Suppressor macrophage (primary cell): ENCODE measurements at places on chromosomes 2 and 18.

GRCh38 chr2:229095472-229095871 is 175.6 kb downstream of the PID1 start:
- DNase-seq: no peak

- DNase-seq: no peak
These were observed 35.9 kb upstream of the SCN9A start for GRCh38 chr2:166411473-166412230.

- no peak for DNase-seq
These were observed 54.7 kb upstream of the HK2 start for GRCh38 chr2:74779265-74779558.

DNA sequence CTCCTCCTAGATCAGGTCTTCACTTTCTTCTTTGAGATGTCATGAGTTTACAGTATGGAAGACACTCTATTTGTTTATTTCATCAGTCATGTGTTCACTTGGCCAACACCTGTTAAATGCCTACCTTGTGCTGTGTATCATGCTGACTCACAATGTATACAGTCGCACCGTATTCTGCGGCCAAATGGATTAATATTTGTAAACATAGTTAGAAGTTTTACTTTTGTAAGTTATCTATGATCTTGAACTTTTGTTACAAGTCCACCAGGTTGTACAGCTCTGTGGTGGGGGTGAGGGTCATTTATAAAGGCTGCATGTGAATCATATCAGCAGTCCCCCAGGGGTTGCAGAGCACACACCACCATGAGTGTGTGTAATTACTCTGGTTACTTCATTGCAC is 408.7 kb upstream of the NRP2 start:
- DNase-seq: no peak

- no peak for DNase-seq
These were observed 433.7 kb upstream of the SPRED2 start for GRCh38 chr2:65866148-65866547.

DNA sequence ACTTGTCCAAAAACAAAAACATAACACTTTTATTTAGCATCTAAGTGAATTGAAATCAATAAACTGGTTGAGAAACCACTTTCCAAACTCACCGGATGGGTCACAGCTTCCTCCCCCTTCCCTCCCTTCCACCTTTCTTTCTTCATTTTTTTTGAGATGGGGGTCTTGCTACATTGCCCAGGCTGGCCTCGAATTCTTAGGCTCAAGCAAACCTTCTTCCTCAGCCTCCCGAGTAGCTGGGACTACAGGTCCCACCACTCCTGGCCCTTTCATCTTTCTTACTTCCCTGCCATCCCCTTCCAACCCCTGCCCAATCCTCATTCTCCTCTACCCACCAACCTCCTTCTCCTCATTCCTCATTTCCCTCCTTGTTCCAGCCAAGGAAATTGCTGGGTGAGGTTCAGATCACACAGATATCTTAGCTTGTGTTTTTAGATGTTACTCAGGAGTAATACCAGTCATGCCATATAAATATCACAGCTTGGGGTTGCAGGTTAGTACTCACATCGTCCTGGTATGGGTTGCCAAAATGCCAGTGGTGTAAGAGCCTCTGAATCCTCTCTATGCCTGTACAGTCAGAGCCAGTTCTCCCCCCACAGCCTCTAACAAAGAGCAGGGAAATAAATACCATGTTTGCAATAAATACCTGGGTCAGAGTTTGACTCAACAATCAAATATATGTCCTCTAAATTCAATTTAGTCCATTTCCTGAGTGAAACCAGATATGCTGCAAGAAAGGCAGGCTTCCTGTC is 132.7 kb upstream of the NDUFV2 start:
- DNase-seq: no peak

DNA sequence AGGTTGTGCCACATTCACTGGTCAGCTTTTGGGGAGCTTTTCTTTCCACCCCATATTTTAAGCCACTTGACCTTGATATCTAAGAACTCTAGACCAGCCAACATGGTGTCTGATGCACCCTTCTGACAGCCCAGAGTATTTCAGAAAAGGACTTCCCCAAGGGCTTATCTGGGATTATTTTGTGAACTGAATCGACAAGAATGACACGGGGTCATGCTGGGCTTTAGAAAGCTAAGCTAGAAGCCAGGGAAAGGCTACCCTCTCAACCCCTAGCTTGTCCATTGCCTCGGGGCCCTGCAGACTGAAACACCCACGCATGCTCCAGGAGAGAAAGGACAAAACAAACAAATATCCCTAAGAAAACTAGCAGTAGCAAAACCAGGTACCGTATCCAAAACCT is 16.0 kb downstream of the SLC4A5 start:
- no peak for DNase-seq

DNA sequence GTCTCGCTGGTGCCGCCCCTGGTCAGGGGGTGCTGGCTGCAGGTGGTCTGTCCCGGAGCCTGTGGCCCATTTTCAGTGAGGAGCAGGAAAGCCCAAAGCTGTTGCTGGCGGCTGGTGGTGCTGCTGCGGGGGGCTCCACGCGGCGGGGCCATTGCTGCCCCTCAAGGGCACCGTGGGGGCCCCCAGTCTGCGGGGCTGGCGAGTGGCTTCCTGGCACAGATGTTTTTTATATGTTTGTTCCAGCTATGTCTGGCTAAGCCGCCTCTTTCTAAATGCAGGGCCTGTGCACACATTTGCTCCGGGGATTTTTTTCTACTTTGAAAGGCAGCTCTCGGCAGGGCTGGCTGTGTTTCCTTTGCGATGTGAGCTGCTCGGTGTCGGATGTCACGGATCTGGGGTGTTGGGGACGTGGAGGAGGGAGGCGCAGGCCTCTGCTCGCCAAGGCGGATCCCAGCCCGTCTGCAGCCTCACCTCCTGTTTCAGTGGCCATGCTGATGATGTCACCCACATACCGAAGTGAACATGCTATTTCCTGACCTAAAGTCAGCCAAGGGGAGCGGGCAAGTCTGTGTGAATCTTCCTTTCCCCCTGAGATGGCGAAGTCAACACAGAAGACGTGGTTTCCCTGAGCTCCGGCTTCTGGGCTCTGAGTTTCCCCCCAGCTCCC is 112.0 kb upstream of the CTDP1 start:
- no peak for DNase-seq

- DNase-seq: no peak
These were observed 230.0 kb upstream of the PARD3B start for GRCh38 chr2:204315236-204315662.
